Stimulated activated CD4-positive, alpha-beta T cell treated with anti-CD3 and anti-CD28 coated beads, Interleukin-12 subunit alpha, Interleukin-12 subunit beta, amount 100 ng/mL, for 48 hours (primary cell): ENCODE measurements at places on chromosomes 12 and 14.

DNA sequence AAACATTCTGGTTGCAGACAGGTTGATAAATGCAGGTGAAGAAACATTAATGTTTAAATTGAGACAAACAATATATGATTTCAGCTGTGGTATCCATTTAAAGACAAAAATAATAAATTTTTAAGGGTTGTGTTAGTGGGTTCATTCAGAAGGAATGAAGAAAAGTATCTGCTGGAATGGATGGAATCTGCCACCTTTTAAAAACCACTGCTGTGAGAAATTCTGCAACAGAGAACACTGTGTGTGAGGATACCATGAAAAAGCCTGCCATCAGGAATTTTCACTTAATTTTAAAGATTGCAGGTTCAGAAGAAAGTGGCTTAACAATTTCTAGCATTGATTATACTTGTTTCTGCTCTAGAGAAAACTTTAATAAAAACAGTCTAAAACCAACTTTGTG is 184.6 kb upstream of the SOX5 start:
- DNase-seq: no peak

DNA sequence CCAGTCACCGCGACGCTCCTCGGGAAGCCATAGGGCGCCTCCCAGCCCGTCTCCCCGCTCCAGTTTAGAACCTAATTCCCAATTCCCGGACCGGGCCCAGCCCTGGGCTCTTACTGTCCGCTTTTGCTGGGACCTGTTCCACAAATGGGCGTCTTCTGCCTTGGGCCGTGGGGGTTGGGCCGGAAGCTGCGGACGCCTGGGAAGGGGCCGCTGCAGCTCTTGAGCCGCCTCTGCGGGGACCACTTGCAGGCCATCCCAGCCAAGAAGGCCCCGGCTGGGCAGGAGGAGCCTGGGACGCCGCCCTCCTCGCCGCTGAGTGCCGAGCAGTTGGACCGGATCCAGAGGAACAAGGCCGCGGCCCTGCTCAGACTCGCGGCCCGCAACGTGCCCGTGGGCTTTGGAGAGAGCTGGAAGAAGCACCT is 797 bp downstream of the UNG start:
- DNase-seq: no peak

- no peak for DNase-seq
These were observed 38.9 kb downstream of the SLC17A8 start for GRCh38 chr12:100395811-100396210.

- DNase-seq: no peak
These were observed 154.7 kb downstream of the STXBP6 start for GRCh38 chr14:24895243-24895583.

GRCh38 chr14:57480051-57480450 is 13.6 kb downstream of the CCDC198 start:
- DNase-seq: no peak

DNA sequence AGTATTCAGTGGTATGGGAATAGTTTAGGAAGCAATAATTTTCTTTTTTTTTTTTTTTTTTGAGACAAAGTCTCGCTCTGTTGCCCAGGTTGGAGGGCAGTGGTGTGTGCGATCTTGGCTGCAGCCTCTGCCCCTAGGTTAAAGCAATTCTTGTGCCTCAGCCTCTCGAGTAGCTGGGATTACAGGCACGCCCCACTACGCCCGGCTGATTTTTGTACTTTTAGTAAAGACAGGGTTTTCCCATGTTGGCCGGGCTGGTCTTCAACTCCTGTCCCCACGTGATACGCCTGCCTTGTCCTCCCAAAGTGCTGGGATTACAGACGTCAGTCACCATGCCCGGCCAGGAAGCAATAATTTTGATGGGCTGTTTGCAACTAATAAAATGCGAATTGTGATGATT is 62.1 kb downstream of the ATG14 start:
- DNase-seq: no peak

DNA sequence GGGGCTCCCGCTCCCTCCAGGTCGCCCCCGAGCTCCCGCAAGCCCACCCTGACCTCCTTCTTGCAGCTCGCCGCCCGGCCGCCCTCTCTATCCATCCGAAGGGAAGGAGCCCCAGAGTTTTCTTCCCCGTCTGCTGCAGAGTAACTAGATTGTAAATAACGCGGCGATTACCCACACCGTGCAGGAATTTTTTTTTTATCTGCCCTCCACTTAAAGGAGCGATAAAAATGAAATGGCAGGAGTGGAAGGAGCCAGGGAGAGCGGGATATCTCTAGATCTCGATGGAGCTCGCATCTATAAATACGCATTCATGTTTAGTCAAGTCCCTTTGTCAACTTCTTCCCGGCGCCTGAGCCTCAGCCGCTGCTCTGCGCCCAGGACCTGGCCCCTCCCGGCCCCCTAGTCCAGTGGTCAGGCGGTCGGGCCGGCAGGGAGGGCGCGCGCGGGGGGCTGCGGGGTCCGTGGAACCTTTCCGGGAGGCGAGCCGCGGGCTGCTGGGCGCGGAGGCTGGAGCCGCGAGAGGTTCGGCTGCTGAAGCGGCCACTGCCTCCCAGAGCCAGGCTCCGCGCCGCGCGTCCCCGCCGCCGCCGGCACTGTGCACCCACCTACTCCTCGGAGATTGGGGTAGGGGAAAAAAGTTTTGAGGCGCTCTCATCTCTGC is 386.0 kb downstream of the BCAT1 start:
- no peak for DNase-seq

GRCh38 chr12:27868139-27868538 is 88.1 kb upstream of the MANSC4 start:
- DNase-seq: no peak

DNA sequence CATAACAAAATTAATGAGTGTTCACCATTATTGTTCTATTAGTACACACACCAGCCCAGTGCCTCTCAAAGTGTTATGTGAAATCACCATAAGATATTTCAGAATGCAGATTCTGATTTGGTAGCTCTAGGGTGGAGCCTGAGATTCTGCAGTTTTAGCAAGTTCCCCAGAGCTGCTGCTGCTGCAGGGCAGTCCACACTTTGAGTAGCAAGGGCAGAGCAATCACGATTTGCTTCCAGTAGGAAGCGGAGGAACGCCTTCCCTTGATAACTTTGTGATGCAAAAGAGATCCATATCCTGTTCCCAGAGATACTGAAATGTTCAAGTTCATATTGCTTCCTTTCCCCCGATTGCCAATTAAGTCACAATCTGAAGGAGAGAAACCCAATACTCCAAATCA is 57.9 kb downstream of the SLC17A8 start:
- DNase-seq: no peak

- DNase-seq: no peak
These were observed 486.2 kb downstream of the NELL2 start for GRCh38 chr12:44389896-44390295.

GRCh38 chr12:87165733-87166375 is 863.3 kb downstream of the C12orf50 start:
- no peak for DNase-seq

- DNase-seq: no peak
These were observed 58.7 kb upstream of the NCOR2 start for GRCh38 chr12:124625867-124626675.

DNA sequence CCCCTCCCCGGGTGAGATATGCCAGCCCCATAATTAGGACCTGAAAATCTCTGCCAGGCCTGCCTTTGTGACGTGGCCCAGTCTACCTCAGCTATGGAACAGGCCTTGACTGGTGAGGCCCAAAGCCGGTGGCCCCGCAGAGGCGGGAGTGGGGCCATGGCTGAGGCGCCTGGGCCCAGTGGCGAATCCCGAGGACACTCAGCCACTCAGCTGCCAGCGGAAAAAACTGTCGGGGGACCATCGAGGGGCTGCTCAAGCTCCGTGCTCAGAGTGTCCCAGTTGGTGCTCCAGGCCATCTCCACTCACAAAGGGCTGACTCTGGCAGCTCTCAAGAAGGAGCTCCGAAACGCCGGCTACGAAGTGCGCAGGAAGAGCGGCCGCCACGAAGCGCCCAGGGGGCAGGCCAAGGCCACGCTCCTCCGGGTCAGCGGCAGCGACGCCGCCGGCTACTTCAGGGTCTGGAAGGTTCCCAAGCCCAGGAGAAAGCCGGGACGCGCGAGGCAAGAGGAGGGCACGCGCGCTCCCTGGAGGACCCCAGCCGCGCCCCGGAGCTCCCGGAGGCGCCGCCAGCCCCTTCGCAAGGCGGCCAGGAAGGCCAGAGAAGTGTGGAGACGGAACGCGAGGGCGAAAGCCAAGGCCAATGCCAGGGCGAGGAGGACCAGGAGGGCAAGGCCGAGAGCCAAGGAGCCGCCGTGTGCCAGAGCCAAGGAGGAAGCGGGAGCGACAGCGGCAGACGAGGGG is 21.4 kb downstream of the ZNF641 start:
- DNase-seq: no peak

DNA sequence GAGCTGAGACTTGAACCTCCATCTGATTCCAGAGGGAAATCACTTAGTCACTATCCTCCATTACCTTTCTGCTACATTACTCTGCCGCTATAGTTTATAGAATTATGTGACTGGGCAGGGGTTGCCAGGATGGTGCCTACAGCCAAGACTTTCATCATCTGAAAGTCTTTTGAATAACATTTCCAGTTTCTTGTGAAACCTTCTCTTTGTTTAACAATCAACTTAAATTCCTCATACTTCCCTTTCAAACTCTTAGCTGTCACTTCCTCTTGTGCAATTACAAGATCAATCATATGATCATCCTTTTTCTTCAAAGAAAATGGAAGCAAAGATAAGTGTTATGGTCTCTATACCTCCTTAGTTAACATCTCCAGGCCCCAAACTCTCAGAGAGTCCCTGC is 25.4 kb upstream of the PELI2 start:
- DNase-seq: no peak

- DNase-seq: peak; percentile 79
These were observed 30.9 kb upstream of the EMP1 start for GRCh38 chr12:13165617-13166041.

DNA sequence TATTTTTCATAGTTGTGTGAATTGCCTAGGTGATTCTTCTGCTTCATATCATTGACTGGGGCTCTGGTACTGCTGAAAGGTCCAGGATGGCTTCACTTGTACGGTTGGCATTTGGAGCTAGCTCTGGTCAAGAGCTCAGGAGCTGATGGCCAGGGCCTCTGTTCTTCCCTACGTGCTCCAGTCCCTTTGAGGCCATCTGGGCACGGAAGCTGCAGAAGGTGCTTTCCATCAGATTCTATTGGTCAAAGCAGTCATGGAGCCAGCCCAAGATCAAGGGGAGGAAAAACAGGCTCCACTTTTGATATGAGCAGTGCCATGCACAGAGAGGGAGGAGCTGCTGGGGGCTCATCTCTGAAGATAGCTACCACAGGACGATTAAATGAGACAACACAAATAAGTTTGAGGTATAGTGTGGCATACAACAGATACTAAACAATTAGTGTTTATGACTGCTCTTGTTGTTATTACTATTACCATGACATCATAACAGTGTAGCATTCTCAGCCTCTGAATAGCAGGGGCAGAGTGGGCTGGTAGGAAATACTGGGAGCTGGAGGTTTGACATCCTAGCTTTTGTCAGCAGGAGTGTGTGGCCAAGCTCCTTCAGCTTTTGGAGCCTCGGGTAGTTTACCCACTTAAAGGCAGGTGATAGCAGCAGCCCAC is 10.4 kb downstream of the KRT83 start:
- DNase-seq: no peak

DNA sequence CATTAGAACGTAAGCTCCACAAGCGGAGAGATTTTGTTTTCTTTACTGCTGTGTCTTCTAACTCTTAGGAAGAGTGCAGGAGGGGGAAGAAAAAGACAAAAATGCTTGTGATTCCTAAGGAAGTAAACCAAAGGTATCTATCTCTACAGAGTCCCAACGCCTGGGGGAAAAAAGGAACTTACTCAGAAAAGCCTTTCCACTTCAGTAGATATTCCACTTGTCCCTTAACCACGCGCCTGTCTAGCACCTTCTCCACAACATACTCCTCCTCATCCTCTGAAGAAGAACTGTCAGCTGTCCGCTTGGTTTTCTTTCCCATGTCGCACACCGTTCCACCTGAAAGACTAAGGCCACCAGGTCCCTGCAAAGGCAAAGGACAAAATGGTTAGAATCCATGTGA is 22.6 kb downstream of the CBX5 start:
- DNase-seq: no peak

DNA sequence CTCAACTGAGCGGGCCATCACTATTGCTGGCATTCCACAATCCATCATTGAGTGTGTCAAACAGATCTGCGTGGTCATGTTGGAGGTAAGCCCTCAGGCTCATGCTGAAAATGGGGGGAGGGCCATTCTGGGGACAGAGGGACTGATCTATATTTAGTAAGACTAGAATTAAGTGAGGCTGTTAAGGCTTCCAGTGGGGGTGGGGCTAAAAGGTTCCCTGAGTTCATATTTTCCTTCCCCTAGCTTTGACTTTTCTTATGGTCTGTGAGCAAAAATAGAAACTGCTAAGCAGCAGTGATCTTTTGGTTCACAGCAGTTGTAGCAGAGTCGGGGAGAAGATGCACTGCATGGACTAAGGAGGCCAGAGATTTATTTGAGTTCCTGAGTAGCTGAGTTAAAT is 9.2 kb downstream of the PCBP2 start:
- DNase-seq: no peak

DNA sequence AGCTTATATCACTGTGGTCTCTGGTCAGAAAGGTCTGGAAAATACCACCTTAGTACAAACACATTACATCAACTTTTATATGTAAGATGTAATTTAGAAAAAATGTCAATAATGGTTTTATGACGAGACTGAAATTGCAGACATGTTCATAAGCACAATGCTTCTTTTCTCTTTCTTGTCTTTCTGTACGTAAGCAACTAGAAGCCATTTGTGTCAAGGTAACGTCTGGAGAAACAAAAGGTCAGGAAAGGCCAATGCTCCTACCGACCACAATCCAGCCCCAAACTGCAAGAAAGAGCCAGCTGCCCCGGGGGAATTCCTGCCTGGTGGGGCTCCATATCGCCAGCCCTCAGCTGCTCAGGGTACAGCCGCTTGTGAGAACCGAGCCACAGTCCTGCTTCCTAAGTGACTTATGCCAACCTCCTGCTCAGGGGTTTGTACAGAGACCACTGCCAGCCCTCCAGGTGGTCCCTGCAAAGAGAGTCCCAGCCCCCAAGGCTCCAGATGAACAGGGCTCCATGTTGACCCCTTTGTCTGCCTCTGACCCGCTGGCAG is 6.3 kb downstream of the ZNF839 start:
- no peak for DNase-seq

- DNase-seq: peak; percentile 16
These were observed 27.5 kb downstream of the TCHP start for GRCh38 chr12:109927622-109928021.

GRCh38 chr14:76985540-76986230 is 42.8 kb downstream of the IRF2BPL start:
- DNase-seq: no peak

- DNase-seq: no peak
These were observed 1226.7 kb downstream of the FLRT2 start for GRCh38 chr14:86756521-86757190.

DNA sequence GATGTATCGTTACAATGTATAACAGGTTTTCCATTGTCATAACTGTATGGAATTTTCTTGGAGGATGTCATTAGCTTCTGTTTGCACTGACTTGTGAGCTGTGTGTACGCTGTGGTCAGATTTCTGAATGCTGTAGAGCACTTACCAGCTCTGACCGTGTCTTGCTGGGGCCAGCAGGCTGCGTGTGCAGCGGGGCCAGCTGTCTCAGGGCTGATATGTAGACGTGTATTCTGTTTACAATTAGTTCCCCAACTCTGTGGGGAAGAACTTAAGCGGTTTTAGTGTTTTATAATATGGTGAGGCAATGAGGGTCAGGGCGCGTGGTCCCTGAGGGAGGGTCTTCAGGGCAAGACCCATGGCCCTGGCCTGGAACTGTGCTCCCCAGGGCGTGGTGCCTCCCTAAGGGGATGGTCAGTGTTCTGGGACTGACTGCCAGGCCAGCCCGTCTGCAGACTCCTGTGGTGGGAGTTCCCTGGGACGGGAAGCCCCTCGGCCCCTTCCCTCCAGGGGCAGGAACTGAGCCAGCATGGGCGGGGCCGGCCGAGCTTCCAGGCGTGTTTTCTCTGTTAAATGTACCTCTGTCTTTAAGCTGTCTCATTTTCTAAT is 18.7 kb downstream of the XRCC3 start:
- DNase-seq: no peak
